ENCODE measurements at places on chromosomes 7 and 10.

DNA sequence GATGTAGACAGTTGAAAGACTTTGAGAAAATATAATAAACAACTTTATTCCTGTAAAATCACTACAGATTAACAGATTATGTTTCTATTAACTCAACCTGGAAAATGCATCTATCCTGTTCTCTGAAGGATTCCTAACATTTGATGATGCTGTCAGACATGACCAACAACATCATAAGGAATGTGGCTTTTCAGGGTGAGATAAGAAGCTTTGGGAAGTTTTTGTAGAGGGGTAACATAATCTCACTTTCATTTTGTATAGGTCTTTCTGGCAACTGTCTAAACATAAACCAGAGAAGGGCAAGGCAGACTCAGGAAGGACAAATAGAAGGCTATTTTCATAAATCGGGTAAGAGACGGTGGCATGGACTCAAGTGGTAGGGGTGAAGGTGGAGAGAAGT is 112.2 kb downstream of the TES start:
- no peak for DNase-seq

GRCh38 chr10:31139497-31139896 is 107.8 kb upstream of the ZNF438 start:
- no peak for DNase-seq

DNA sequence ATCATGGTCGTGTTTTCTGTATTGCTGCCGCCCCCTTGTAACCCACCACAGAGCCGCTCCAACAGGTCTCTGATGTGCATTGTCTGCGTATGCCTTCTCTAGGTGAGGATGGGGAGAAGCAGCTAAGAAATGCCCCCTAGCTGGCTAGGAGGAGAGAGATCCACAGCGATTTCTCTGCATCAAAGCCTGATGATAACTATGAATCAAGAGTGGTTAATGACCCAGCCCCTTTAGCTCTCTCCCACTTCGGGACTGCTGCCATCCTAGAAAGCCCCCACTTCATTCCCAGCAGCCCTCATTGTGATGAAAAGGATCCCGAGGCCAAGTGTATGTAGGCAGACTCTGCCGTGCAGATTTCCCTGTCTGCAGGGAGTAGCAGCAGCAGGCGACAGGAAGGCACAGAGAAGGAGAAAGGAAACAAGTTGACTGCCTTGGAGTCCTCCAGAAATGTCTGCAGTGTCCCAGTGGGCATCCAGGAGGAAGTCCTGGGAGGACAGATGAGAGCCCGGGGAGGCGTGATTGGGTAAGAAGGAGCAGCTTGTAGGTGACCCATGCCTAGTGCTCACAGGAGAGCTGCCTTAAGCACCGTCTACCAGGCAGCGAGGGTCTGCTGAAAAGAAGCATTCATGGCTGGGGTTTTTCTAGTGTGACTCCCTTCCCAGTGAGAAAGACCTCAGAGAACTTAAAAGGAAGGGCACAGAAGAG is 2.9 kb downstream of the PLXNA4 start:
- DNase-seq = no peak

GRCh38 chr10:123967626-123968243 is 76.1 kb upstream of the CPXM2 start:
- DNase-seq = no peak

DNA sequence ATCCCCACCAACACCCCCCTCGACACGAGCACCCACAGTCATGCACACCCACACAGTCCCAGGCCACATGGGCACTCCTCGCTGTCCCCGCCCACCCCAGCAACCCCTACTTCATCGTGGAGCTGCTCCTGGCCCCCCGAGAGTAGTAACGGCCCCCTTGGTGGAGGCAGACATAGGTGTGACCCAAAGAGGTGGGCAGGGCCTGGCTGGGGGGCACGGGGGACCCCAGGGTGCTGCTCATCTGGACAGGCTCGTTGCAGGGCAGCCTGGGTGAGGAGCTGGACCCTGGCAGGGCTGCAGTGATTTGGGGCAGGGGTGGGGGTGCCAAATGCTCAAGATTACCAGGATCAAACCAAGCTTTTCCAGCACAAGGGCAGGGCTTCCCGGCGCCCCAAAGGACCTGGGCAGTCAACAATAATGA is 42.4 kb upstream of the ZMIZ1 start:
- DNase-seq = no peak

DNA sequence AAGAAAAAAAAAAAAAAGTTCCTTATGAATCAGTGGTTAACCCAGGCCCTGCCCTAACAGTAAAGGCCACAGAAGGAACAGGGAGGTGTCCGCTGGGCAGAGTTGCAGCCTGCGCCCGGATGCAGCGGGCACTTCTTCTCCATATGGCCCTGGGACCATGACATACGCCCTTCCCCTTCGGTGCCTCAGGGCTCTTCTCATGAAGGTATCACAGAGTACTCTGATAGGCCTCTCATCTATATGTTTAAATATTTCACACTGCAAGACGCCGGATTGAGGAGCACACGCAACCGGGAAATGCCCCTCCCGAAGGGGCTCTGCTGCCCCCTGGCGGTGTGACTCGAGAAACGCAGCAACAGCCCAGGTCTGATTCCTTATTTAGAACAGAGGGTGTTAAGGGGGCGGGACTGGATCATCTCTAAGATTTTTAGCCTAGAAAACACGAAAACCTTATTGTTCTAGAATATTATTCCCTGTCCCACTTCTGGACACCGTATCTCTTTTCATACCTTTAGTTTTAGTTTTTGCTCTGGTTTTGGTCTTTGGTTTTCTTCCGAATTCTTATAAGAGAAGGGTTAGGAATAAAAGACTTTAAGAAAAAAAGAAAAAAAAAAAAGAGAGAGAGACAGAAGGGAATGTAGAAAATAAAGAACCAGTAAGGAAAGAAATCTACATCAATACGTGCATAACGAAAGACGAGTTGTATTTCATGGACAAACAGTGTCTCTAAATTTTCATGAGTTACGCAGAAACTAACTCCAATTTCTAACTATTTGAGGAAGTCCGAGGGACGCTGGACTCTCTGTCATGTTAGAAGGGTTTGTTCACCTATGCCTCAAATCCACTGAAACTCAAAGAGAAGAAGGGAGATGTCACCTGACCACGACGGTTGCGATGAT is 12.0 kb downstream of the DAGLB start:
- peak; percentile 76 for DNase-seq

- DNase-seq = no peak
Measured at GRCh38 chr7:131183611-131184119, 144.0 kb upstream of the MKLN1 start.

DNA sequence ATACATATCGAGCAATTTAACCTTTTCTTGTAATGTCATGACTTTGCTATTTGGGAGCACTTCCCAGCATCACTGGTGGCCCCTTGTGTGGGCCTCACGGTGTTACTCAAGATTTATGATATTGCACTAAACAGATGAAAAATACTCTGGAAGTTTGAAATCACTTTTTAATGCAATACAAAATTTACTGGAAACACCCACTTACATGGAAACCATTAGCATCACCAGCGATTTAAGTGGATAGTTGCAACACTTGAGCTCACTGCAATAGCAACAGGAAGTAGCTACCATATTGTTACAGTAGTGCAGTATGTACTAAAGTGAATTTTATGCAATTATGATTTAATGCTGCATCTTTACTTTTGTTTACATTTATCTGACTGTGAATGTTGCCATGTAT is 184.4 kb downstream of the MDFIC start:
- no peak for DNase-seq

DNA sequence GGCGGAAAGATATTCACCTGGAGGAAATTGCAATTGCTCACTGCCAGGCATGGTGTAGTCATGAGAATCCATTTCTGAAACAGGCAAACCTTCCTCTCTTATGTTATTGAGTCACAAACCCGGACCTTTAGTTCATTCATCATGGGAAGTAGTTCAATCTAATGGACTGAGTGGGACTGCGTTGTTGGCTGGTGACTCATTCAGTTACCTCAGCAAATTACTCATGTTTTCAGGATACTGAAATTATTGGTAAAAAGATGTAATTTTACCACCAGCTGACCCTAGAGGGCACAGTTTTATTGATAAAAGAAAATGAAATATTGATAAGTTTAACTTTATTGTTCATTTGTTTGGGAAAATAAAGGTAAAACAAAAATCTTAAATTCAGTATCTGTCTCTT is 1194.4 kb upstream of the SORCS1 start:
- DNase-seq = no peak

- DNase-seq = no peak
Measured at GRCh38 chr7:107471292-107472070, 1.6 kb downstream of the GPR22 start.

DNA sequence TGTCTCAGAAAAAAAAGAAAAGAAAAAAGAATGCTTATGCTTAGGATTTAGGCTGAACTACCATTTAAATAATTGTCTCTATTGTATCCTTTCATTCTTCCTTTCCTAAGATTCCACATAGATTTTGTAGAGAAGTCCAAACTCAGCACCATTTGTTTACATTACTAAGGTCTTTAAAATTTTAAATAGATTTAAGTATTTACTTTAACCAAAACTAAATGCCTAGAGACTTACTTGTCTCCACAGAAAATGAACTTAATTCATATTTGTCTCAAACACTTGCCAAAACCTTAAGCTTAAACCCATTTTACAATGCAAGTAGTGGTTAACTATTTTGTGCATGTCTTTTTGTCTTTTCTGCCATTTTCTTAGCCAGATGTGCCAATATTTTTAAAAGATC is 54.1 kb upstream of the ABI1 start:
- DNase-seq = no peak

- no peak for DNase-seq
Measured at GRCh38 chr7:81158189-81158588, 239.3 kb upstream of the SEMA3C start.

- DNase-seq = no peak
Measured at GRCh38 chr10:17231788-17232187, 3.7 kb downstream of the VIM start.

DNA sequence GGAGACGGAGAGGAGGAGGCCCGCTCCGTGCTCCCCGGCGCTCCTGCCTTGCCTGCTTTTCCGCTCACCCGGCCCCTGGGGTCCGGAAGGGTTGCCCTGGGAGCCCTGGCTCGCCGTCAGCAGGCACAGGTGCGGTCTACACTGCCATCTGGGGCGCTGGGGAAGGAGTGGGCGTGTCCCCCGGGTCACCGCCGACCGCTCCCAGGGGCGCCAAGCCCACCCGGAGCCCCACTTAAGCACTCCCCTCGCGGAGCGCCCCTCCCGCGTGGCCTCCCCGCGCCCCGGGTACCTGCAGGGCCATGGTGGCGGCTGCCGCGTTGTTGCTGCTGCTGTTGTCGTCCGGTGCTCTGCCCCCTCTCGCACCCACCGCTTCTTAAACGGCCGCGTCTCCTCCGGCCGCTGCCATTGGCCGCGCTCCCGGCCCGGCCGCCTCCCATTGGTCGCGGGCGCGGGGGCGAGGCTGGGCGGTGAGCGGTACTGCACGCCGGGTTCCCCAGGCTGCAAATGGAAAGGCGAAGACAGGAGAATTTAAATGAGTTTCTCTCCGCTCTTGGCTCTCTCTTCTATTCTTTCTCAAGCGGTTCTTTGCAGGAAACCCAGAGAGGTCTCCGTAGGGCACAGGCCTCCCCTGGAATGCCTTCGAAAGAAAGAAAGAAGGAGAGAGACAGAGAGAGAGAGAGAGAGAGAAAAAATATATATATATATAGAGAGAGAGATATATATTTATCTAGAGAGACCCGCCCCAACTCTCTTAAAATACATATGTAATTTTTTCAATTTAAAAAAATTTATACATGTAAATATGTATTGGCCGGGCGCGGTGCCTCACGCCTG is at the start of gene ACBD7:
Gene ACBD7, minus strand, starts transcription at position 349 of the 834 bp plus-strand sequence. Its CDS starts 48 bp downstream, at position 301.
- DNase-seq = peak; percentile 64

DNA sequence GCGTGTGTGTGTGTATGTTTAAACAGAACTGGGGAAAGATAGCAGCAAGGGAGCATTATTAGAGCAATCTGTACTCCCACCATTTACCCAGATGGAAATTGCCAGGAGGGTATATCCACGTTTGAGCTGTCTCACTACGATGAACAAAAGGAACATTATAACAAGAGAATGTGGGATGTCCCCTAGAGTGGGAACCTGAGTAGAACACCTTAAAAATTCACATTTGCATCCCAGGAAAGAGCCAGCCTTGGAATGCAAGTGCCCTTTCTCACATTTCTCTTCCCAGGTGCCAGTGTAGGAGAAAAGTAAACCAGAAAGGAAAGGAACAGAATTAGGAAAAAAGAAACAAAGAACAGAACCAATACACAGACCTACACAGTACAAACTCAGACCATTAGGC is 95.3 kb upstream of the PTPRZ1 start:
- DNase-seq = no peak

- DNase-seq = no peak
Measured at GRCh38 chr10:131646551-131647525, 254.0 kb upstream of the PPP2R2D start.

DNA sequence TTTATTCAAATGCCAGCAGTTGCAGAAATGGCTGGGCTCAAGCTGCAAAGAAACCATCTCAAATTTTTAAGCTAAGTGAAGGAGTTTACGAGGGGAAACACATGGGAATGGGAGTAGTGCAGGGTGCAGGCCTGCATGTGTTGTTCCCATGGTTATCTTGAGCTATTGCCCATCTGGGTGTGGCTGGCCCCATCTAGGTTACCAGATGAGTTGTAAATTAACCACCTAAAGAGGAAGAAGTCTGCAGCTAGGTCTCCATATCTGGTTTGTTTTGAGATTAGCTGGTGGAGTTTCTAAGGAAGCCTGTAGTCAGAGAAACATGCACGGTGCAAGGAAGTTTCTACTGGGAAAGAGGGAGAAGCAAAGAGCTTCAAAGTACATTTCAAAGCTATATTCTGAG is 23.3 kb upstream of the STEAP2 start:
- no peak for DNase-seq

- no peak for DNase-seq
Measured at GRCh38 chr7:54355842-54356241, 186.3 kb upstream of the VSTM2A start.

- no peak for DNase-seq
Measured at GRCh38 chr7:140263277-140263676, 86.5 kb upstream of the KDM7A start.

GRCh38 chr7:69567800-69568199 is 30.5 kb upstream of the AUTS2 start:
- no peak for DNase-seq

DNA sequence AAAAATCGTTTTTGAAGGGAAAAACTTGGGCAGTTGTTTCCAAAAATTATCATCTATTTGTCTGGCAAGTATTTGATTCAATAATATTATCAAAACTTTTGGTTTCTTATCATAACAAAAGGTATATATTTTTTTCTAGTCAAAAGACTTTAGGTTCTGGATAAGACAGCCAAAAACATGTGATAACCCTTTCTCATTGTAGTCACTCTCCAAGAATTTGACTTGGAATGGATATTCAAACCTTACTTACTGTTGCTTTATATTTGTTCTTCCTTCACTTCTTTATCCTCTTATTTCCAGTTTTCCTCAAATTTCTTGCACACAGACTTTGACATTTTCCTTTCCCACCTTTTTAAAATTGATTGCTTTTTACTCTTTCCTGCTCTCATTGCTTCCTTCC is 140.9 kb upstream of the FAM3C start:
- DNase-seq = no peak

DNA sequence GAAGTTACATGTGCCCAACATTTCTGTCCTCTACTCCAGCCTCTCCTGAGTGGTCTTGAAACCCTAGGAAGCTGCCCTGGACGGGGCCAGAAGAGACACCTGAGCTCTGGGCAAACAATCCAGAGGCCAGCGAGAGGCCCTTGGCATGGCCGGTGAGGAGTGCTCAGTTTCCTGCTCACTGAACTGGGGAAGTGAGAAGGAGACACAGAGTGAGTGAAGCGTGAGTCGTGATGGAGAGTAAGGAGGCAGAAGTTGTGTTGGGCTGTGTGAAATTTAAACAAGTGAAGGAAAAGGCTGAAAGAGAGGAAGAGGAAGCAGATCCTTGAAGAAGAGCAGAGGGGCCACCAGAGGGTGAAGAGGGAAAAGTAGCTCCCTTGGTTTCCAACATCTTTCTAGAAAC is 73.2 kb downstream of the WNT2 start:
- DNase-seq = no peak

- no peak for DNase-seq
Measured at GRCh38 chr7:57426629-57427003, 23.4 kb upstream of the ZNF716 start.

All from NCI-H2107 (cell line).